Chondrocyte (in vitro differentiated cells): ENCODE measurements at places on chromosomes 11 and 22. TPM values are rescaled to one million over a fixed set of nuclear protein-coding genes. Genes with fewer than 3 reads are reported as not detected.

The OR10A2 gene
- total RNA-seq, result not detected in 3 replicates

The HBD gene
- total RNA-seq, result not detected in 3 replicates

The APOBEC3F gene
- 5.3 to 8.3 TPM (median 6.5 TPM) in 3 replicates for total RNA-seq

The KREMEN1 gene
- total RNA-seq, result 5.0 to 7.3 TPM (median 7.3 TPM) in 3 replicates

The BEST1 gene
- total RNA-seq, result 1.3 to 4.5 TPM (median 2.8 TPM) in 3 replicates

The RAPSN gene
- 0.33 to 0.35 TPM (median 0.34 TPM) in 3 replicates for total RNA-seq

The TRIM29 gene
- not detected in 3 replicates for total RNA-seq

The SULT4A1 gene
- 0.68 to 3.3 TPM (median 2.9 TPM) in 3 replicates for total RNA-seq

The CDHR5 gene
- not detected in 3 replicates for total RNA-seq

The DRD2 gene
- not detected in 3 replicates for total RNA-seq

The CHRM4 gene
- total RNA-seq, result 0.38 to 0.42 TPM in 2 of 3 replicates, not detected in the other

The SLC22A8 gene
- total RNA-seq, result not detected in 3 replicates

The NEFH gene
- total RNA-seq, result 2.8 to 3.5 TPM (median 2.9 TPM) in 3 replicates

The TEX54 gene
- total RNA-seq, result 0.65 TPM in 1 of 3 replicates, not detected in the others

The FGF4 gene
- total RNA-seq, result not detected in 3 replicates

GRCh38 chr11:639332-639955 is 2.4 kb downstream of the DRD4 start:
- H3K27me3 ChIP-seq, result no peaks in the 10 kb centered on the region
- peaks cover 14% of the 10 kb centered on the region for H3K4me1 ChIP-seq
- no peak overlapping the region for H3K27ac ChIP-seq
- peaks cover 2% of the 10 kb centered on the region for H3K36me3 ChIP-seq
- DNase-seq, result no peak

DNA sequence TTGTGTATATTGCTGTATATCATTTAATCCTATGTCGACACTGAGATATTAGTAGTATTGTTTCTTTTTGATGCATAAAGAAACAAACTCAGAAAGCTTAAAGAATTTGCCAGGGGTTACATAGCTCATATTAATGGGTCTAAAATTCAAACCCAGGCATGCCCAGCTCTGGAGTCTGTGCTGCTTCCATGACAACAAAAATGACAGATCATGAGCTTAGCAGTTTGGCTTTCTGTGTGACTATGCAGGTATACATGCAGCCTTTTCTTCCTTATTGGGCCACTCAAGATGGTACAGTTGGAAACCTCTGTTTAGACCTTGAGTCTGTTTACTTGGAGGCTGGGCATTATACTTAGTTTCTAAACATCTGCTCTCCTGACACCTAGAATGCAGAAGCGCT is 220.5 kb upstream of the TENM4 start:
- H3K27me3 ChIP-seq, result peaks cover 13% of the 10 kb centered on the region
- DNase-seq, result no peak
- no peak overlapping the region for H3K4me3 ChIP-seq
- H3K4me1 ChIP-seq, result no peaks in the 10 kb centered on the region
- no peaks in the 10 kb centered on the region for H3K36me3 ChIP-seq
- no peak overlapping the region for H3K27ac ChIP-seq

DNA sequence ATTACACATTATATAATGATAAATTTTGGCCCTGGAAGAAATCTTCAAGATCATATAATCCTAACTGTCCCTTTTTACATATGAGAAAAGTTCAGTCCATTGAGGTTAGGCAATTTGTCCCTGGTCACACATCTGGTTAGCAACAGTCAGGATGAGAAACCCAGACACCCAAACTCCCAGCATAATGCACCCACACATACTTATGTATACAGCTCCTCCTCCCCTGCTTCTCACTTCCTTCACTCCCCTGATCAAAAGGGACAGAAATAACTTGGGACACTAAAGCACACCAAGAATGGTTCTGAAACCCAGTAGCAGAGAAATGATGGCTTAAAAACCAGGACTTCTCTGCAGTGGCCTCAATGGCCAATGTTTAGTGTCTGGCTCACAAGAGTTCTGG is 11.1 kb downstream of the NUMA1 start:
- peaks cover 47% of the 10 kb centered on the region for H3K4me1 ChIP-seq
- peaks cover 1% of the 10 kb centered on the region for H3K36me3 ChIP-seq
- H3K27ac ChIP-seq, result peak overlapping the region; percentile 91
- no peak for DNase-seq
- H3K27me3 ChIP-seq, result no peaks in the 10 kb centered on the region

- H3K27me3 ChIP-seq, result peaks cover 20% of the 10 kb centered on the region
- H3K4me1 ChIP-seq, result peaks cover 4% of the 10 kb centered on the region
- no peak overlapping the region for H3K4me3 ChIP-seq
- DNase-seq, result no peak
These were observed 4.6 kb downstream of the SAA2 start for GRCh38 chr11:18243783-18244362.

- DNase-seq, result no peak
- H3K27me3 ChIP-seq, result no peaks in the 10 kb centered on the region
- no peaks in the 10 kb centered on the region for H3K4me1 ChIP-seq
- H3K36me3 ChIP-seq, result peaks cover 21% of the 10 kb centered on the region
These were observed 34.6 kb upstream of the BID start for GRCh38 chr22:17808693-17809403.

- no peak for DNase-seq
- peaks cover 19% of the 10 kb centered on the region for H3K4me1 ChIP-seq
These were observed 8.9 kb downstream of the SDF2L1 start for GRCh38 chr22:21650823-21651520.

DNA sequence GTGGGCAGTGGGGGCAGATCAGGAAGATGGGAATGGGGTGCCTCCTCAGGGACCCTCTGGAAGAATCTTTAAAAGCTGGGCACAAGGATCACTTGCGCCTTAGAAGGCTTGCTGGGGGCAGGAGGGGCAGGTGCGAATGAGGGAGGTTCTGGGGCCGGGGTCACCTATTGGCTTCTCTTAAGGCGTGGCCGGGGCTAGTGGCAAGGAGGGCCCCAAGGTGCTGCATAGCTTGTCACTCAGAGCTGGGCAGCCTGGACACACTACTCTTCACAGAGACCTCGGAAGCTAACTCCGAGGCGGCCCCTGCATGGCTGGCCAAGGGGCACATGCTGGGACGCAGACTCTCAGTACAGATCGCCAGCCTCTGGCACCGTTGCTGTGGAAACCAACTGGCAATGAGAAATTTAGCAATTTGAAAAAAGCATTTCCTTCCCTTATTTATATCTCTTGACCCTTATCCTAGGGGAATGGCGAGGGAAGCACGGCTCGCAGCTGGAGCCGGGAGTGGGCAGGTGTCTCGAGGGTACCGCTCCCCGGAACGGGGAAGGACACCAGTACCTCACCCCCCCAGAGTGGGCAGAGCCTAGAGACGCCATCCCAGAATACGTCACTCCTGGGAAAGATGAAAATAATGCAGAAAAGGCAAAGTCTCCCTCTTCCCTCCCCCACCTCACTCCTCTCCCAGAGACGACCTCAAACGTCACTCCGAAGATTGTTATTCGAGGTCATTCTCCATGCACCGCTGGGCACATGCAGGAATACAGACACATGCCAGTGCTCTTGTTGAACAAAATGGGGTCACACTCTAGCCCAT is 188.1 kb downstream of the CTTN start:
- DNase-seq, result peak; percentile 81
- H3K27ac ChIP-seq, result no peak overlapping the region
- no peak overlapping the region for H3K4me3 ChIP-seq
- H3K36me3 ChIP-seq, result no peaks in the 10 kb centered on the region
- no peaks in the 10 kb centered on the region for H3K4me1 ChIP-seq

GRCh38 chr11:98512938-98513337 is 507.8 kb upstream of the CNTN5 start:
- no peak overlapping the region for H3K27ac ChIP-seq
- no peak for DNase-seq
- H3K4me1 ChIP-seq, result no peaks in the 10 kb centered on the region
- no peak overlapping the region for H3K4me3 ChIP-seq

- H3K27me3 ChIP-seq, result no peaks in the 10 kb centered on the region
- H3K36me3 ChIP-seq, result no peaks in the 10 kb centered on the region
- peaks cover 43% of the 10 kb centered on the region for H3K4me1 ChIP-seq
- peak overlapping the region; percentile 66 for H3K27ac ChIP-seq
- DNase-seq, result no peak
These were observed 9.0 kb upstream of the CDC42EP2 start for GRCh38 chr11:65305501-65306268.

GRCh38 chr22:38824585-38824984 is 19.2 kb downstream of the NPTXR start:
- H3K27ac ChIP-seq, result no peak overlapping the region
- H3K4me1 ChIP-seq, result peaks cover 5% of the 10 kb centered on the region
- no peak overlapping the region for H3K4me3 ChIP-seq
- peaks cover 11% of the 10 kb centered on the region for H3K36me3 ChIP-seq
- peaks cover 15% of the 10 kb centered on the region for H3K27me3 ChIP-seq
- DNase-seq, result peak; percentile 69

DNA sequence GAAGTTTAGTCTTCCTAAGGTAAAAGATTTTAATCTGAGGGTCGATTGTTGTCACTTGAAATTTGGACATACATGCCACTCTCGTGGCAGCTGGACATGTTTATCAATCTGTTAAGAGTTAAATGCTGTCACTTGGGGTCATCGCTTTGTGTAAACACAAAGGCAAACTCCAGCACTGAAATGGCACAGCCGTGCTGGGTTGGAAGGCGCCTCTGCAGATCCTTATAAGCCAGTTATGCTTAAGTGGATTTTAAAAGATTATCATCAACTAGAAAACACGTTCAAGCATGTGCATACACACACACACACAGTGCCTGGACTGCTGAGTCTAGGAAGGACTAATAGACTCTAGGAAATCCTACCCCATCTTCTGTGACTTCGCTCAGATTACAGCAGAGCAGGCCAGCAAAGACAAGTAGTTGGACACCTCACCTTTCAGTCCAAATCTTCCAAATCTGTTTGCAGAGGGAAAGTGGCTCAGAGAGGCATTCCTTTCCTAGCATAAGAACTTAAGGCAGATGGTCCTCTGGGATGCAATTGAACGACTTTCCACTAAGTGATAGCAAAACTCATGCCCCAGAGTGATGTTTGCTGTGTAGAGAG is 83.7 kb downstream of the CACNG2 start:
- H3K27ac ChIP-seq, result no peak overlapping the region
- H3K36me3 ChIP-seq, result peaks cover 2% of the 10 kb centered on the region
- DNase-seq, result no peak
- no peaks in the 10 kb centered on the region for H3K4me1 ChIP-seq

GRCh38 chr22:21981874-21982273 is 713 bp downstream of the TOP3B start:
- H3K4me1 ChIP-seq, result peaks cover 21% of the 10 kb centered on the region
- peak overlapping the region; percentile 85 for H3K4me3 ChIP-seq
- no peaks in the 10 kb centered on the region for H3K27me3 ChIP-seq
- no peak for DNase-seq
- H3K36me3 ChIP-seq, result peaks cover 4% of the 10 kb centered on the region

DNA sequence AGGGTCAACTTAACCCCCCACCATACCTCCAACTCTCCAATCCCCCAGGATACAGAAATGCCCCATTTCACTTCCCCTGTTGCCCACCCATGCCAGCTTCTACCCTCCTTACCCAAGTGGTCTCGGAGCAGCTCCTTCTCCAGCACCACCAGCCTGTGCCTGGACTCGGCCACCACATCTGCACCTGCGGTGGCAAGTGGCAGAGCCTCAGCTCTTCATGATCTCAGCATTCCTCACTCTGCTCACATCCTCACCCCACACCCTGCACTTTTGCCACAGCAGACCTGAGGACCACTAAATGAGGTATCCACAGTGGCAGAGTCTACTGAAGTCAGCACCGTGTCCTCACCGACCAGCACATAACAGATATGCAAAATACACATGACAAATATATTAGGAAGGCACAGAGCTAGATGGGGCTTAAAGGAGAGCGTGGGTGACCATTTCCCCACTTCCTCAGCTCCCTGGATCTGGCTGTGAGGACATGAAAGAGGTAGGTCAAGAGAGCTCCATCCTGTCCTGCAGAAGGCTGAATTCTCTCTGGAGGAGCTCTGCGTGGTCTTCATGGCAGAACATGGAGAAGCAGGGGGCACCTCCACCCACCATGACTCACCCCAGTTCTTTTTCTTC is 9.7 kb downstream of the NHERF4 start:
- H3K36me3 ChIP-seq, result no peaks in the 10 kb centered on the region
- no peaks in the 10 kb centered on the region for H3K4me1 ChIP-seq
- DNase-seq, result peak; percentile 59
- H3K27ac ChIP-seq, result no peak overlapping the region

- H3K4me1 ChIP-seq, result no peaks in the 10 kb centered on the region
- no peak for DNase-seq
- no peak overlapping the region for H3K4me3 ChIP-seq
These were observed 2.4 kb downstream of the OR5A2 start for GRCh38 chr11:59423835-59424234.

DNA sequence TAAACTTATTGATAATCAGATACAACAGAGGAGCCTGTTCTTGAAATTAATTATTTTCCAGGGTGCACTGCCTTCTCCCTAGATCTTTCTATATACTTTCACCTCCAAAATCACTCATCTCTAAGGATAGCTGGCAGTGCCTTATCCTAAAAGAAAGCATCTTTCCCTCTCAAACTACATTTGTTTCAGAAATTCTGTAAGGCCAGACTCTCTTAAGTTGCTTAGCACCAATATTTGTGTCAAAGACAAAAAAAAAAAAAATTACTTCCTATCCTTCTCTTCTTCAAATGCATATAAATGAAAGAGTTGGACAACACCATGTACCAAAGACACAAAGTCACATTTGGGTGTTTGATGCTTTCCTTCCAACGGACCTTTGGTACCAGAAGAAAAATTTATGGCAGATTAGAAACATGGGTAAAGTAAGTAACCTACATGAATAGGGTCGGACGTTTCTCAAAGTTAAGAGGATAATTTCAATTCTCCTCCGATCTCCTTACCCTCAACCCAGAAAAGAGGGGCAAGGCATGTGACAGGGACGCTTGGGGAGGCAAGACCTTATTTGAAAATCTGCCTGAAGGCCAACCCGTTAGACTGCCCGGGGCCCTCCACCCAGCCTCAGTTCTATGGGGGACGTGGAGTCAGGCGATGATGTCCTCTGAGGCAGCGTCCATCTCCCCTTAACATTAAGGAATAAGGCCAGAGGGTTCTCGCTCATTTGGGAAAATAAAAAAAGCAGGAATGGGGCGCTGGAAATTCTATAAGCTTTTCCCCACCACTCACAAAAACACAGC is 66.3 kb downstream of the ETS1 start:
- no peaks in the 10 kb centered on the region for H3K36me3 ChIP-seq
- no peaks in the 10 kb centered on the region for H3K27me3 ChIP-seq
- no peak for DNase-seq
- H3K27ac ChIP-seq, result peak overlapping the region; percentile 95
- peak overlapping the region; percentile 91 for H3K4me3 ChIP-seq

GRCh38 chr11:87369888-87370287 is 332.2 kb downstream of the TMEM135 start:
- H3K4me3 ChIP-seq, result no peak overlapping the region
- H3K4me1 ChIP-seq, result no peaks in the 10 kb centered on the region
- no peaks in the 10 kb centered on the region for H3K36me3 ChIP-seq

GRCh38 chr22:21816787-21817496 is 50.5 kb downstream of the MAPK1 start:
- H3K27me3 ChIP-seq, result no peaks in the 10 kb centered on the region
- H3K4me3 ChIP-seq, result peak overlapping the region; percentile 6
- peaks cover 39% of the 10 kb centered on the region for H3K4me1 ChIP-seq
- H3K36me3 ChIP-seq, result peaks cover 2% of the 10 kb centered on the region
- peak overlapping the region; percentile 95 for H3K27ac ChIP-seq
- no peak for DNase-seq
